ENCODE measurements at places on chromosomes 16 and 17. TPM values are rescaled to one million over a fixed set of nuclear protein-coding genes. Genes with fewer than 3 reads are reported as not detected.

The ALOX12B gene
- total RNA-seq, result 0.72 TPM

DNA sequence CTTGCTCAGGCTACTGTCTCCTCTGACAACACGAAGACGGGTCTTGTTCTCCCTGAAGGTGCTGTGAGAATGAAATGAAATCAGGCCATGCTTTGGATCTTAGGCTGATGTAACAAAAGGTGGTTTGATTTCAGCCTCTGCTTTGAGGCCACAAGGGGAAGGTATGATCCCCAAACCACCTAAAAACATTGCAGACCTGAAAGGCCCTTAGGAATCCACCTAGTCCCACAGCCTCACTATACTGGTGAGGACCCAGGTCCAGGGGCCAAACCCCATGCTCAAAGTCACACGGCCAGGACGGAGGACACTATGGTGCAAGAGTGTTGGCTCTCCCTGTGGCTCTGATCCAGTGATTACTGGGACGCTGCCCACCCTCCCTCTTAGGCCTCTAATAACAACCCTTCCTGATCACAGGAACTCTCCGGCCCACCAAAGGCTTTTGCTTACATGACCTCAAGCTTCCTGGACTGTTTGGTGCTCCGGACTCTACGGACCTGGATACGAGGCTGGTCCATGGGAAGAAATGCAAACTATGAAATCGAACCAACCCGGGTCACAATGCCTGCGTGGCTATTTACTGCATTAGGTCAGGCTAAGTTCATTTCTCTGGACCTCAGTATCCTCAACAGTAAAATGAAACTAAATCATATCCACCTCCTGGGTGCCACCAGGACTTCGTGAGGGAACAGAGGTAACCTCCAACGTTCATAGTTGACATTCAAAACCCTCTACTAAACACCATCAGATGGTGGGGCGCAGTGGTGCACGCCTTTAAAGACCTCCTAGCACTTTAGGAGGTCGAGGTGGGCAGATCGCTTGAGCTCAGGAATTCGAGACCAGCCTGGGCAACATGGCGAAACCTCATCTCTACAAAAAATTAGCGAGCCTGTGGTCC is 1.5 kb downstream of the TRIM25 start:
- DNase-seq, result no peak

GRCh38 chr16:12148120-12148519 is 171.6 kb downstream of the SNX29 start:
- peak; percentile 61 for DNase-seq

DNA sequence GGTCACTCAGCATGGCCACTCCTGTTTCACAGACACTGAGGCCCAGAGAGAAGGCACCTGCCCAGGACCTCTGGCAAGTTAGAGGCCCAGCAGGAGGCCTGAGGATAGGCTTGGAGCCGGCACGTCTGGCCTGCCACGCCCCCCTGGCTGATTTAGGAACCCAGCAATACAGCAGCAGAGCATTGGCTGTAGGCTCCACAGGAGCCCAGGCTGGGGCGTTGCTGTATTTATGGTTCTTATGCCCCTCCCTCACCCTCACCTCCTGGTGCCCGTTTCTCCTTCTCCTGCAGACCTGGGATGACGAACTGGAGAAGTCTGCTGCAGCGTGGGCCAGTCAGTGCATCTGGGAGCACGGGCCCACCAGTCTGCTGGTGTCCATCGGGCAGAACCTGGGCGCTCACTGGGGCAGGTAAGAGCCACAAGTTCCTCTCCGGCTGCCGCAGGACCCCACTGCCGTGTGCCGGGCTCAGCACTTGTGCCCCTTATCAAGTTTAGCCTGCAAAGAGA is 25.8 kb downstream of the CRISPLD2 start:
- no peak for DNase-seq

GRCh38 chr17:6683730-6684459 is 29.3 kb downstream of the SLC13A5 start:
- no peak for DNase-seq

- no peak for DNase-seq
Measured at GRCh38 chr17:18031955-18032354, 7.0 kb downstream of the ATPAF2 start.

GRCh38 chr17:52754838-52755237 is 596.3 kb upstream of the CA10 start:
- DNase-seq, result no peak

The RHBDL3 gene
- 1.6 TPM for total RNA-seq

DNA sequence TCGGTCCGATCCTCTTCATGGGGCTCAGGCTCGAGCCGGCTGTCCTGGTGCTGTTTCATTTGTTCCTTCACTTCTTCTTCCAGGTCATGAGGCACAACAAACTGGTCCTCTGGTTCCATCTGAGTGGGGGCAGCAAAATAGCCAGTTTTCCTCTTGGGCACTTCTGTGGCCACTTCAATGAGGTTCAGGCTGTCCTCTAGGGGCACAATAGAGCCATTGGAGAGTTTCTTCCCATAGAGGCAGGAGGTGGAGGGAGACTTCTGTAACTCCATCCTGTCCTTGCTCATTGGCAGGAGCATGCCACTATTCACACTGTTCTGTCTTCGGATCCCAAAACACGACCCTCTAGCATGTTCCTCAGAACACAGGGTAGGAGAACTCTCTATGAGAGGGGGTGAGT is 22.9 kb downstream of the MARVELD3 start:
- no peak for DNase-seq

DNA sequence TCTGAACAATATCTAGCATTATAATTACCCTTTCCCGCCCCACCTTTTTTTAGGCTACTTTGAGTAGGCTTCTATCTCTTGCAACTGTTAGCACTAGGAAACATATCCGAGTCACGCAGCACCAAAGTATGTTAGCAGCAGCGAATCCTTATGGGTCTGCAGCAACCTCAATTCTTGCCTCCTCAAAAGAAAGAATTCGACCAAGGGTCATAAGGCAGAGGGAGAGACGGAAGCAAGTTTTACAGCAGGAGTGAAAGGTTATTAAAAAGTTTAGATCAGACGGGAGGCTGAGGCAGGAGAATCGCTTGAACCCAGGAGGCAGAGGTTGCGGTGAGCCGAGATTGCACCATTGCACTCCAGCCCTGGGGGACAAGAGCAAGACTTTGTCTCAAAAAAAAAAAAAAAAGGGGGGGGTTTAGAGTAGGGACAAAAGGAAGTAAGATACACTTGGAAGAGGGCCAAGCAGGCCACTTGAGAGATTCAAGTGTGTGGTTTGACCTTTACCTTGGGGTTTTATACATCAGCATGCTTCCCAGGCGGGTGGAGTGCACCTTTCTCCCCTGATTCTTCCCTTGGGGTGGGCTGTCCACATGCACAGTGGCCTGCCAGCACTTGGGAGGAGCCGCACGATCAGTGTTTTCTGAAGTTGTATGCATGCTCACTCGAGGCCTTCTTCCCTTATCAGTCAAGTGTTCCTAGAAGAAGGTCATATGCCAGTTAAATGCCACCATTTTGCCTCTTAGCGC is 67.7 kb downstream of the HLF start:
- DNase-seq, result no peak

- no peak for DNase-seq
Measured at GRCh38 chr17:4893272-4893671, 6.1 kb upstream of the C17orf107 start.

The C16orf90 gene
- total RNA-seq, result not detected

GRCh38 chr16:86391486-86391885 is 118.8 kb upstream of the FOXF1 start:
- DNase-seq, result no peak

DNA sequence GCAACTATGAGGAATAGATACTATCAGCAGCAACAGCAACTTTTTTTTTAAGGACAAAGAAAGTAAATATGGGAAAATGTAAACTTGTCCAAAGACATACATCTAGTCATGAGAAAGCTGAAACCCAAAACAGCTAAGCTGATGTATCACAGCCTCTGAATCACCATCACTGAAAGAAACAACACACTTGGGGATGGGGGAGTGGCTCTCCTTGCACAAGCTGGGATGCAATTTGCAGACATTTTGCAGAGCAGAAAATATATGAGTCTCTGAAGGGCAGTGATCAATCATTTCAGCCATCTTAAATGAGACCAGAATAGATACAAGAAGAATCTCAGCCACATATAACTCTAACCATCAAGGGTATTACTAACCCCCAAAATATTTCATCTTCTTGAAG is 79.1 kb downstream of the GRIN2A start:
- no peak for DNase-seq

The ESRP2 gene
- 8.7 TPM for total RNA-seq

DNA sequence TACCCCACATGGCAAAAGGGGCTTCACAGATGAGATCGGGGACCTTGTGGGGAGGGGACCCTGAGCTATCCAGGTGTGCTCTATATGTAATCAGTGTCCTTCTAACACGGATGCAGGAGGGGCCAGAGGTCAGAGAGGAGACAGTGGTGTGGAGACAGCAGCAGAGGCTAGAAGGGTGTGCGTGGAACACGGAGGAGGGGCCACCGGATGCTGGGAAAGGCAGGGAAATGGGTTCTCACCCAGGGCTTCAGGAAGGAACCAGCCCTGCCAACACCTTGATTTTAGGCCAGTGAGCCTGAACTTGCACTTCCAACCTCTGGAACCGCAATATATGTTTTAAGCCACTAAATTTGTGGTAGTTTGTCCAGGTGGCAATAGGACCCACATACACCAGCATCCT is 4.6 kb upstream of the SLC38A8 start:
- DNase-seq, result no peak

The MRC2 gene
- total RNA-seq, result 206 TPM

GRCh38 chr17:3763777-3764170 is 37.2 kb downstream of the ITGAE start:
- DNase-seq, result no peak

DNA sequence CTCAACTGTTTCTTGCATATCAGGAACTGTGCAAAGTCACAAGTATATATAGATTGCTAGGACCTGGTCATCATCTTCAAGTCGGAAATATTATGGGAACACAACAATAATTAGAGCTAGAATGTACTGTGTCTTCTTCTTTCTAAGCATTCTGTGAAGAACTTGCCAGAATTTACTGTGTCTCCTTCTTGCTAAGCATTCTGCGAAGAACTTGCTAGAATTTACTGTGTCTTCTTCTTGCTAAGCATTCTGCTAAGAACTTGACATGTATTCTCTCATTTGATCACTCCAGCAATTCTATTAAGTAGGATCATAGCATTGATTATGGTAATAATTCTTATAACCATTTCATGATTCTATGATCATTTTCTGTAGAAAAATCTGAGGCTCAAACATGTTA is 231.7 kb downstream of the FOXL1 start:
- no peak for DNase-seq

- DNase-seq, result no peak
Measured at GRCh38 chr17:79849953-79850352, 10.7 kb upstream of the CBX4 start.

The MYOCD gene
- total RNA-seq, result 6.9 TPM

- no peak for DNase-seq
Measured at GRCh38 chr17:13874134-13874533, 195.2 kb upstream of the COX10 start.

DNA sequence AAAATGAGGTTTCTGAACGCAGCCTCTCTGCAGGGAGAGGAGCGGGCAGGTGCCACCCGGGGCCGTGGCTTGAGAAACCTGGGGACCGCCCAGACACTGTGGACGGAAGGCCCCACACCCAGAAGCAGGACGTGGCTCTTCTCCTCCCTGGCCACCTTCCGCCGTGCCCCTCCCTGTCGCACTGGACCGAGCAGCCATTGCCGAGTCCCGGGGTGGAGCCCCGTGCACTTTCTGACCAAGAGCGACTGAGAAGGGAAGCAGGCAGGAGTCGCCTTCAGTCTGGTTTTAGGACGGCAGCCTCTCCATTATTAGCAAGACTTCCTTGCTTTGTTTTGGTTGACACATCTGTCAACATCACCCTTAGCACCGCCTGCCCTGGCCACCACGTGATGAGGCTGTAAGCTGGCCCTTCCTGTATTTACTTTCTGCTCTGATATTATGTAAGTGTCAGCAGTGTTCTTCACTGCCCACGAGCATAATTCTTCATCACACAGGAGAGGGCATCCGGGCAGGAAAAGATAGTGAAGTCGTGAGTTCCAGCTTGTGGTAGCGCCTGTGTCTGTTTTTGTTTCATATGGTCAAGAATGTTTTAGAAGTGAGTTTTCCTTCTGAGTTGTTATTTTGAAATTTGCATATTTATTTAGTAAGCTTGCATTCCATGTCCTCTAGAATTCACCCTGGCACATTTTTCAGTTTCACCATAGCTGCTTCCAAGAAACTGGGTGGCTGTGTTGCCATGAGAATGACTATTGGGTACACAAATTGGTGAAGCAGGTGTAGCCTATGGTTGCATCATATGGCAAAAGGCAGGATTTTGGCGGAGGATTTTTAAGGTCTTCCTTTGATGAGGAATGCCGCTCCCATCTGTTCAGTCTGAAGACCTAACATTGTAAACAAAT is 1.0 kb downstream of the HERPUD1 start:
- peak; percentile 76 for DNase-seq

The HCRT gene
- not detected for total RNA-seq

The UNC13D gene
- 82.3 TPM for total RNA-seq

DNA sequence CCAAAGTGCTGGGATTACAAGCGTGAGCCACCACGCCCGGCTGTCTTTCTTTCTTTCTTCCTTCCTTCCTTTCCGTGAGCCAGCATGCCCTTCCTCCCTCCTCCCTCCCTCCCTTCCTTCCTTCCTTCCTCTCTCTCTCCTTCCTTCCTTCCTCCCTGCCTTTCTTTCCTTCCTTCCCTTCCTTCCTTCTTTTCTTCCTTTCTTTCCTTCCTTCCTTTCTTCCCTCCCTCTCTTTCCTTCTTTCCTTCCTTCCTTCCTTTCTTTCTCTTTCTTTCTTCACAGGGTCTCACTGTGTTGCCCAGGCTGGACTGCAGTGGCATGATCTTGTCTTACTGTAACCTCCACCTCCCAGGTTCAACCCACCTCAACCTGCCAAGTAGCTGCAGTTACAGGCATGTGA is 50.7 kb upstream of the PLCG2 start:
- no peak for DNase-seq

GRCh38 chr16:84973236-84973635 is 38.1 kb downstream of the ZDHHC7 start:
- no peak for DNase-seq

GRCh38 chr16:28505489-28506137 is 1.0 kb downstream of the IL27 start:
- no peak for DNase-seq

The MT3 gene
- not detected for total RNA-seq

DNA sequence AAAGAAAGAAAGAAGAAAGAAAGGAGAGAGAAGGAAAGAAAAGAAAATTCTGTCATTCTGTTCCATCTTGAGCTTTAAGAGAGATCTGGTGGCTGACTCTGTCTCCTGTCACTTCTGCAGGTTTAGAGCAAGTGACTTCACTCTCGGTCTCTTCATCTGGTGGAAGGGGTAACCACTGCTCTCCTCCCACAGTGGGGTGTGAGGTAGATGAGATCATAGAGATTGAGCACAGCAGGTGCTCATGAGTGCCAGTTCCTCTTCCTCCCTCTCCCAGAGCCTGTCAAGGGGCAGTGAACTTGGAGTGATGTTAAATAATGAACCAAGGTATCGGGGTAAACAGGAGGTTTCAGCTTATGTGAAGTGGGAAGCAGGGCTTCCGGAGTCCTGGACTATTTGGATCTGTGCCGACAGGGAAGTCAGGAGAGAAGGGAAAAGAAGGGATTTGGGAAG is 47.7 kb downstream of the BEAN1 start:
- DNase-seq, result peak; percentile 68
